Stimulated activated naive CD4-positive, alpha-beta T cell (primary cell): ENCODE measurements at places on chromosomes 3 and 15.

- no peak for DNase-seq
Measured at GRCh38 chr3:113712129-113712528, 15.7 kb upstream of the USF3 start.

DNA sequence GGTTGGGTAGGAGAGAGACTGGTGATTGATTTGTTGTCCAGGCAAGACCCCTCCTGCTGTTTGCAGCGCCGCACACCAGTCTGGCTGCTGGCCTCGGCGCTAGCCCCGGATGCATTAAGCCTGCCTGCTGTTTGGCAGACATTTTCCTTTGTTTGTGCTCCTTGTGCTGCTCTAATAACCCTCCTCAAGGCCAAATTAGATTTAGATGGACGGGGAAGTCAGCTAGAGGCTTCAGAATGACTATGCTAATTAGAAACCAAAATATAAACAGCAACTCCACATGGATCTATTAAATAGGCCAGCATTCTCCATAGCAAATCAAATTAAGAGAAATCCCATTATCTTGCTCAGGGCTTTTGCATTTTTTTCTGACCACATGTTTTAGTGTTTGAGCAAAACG, 445.2 kb downstream of the SQOR start:
- no peak for DNase-seq

DNA sequence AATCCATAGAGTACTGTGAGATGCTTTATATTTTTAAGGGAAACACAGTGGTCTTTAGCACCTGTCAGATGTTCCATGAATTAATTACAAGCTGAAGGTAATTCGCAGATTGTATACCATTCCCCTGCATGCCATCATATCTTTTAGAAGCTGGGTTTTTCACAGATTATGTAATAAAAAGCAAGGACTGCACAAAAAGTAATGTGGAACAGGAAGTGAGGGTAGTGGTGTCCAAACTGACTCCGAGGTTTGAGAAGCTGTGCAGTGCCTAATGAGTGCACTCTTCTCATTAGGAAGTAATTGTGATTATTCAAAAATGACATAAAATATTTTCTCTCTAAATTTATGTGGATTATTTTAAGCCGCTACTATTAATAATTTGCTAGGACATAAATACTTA, 123.2 kb downstream of the GOLIM4 start:
- no peak for DNase-seq

DNA sequence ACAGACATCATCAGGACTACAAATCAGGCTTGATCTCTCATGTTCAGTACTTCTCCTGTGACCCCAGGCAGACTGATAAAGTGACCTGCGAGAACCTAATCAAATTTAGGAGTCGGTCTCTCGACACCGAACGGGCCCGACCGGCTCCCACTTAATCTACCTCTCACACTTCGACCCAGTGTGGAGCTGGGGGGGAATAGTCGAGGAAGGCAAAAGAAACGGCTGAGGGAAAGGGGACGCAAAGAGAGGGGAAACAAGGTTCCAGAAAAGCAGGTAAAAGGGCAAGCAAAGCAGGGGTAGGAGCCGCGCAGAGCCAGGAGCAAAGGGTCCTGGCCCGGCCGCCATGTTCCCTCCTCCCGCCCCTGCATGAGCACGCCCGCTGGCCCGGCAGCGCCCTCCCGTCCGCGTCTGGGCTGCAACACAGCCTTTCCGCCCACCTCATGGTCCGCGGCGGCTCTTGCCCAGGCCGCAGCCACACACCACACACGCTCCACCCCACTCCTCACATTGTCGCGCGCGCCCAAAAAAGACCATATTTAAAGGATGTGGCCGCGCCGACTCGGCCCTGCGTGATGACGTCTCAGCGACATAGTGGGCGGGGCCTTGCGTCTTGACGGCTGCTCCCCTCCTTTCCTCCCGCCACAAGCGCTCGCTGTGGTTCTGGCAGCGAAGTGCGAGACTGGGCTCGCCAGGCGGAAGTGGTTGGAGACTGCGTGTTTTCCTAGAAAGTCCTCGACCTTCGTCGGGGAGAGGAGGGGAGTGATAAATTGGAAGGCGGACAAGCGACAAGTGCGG, at the start of gene ICE2:
Gene ICE2, minus strand, starts transcription at position 577 of the 795 bp plus-strand sequence. CDS start 1,165 bp downstream, outside the sequence.
- DNase-seq, result peak; percentile 91

- DNase-seq, result no peak
Measured at GRCh38 chr15:55360256-55360655, 41.2 kb downstream of the PIGB start.

DNA sequence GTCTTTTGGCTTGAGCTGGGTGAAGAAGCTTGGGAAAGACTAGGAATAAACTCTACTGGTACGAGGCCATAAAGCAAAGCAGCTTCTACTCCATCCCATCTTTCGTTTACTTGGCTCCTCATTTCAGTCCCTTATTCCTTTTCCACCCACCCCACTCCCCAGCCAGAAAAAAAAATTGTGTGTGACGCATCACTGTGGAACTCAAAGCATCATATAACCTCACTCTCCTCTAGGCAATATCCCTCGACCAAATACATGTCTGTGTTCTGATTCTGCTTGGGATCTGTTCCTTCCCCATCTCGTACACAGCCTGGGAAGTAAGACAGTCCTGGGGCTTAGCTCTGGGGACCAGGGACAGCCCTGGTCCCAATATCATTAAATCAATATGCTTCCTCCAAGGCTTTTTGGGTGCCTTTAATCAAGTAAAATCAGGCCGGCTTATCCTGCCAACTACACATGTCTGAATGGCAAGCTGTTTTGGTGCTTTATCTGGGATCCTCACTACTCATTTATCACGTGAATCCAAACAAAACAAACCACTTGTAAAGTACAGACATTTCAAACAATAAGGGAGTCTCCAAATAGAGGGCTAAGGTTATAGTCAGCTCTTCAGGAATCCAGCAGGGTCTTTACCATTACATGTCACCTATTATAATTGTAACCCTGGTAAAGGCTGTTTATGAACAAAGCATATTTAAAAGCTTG, 74.9 kb upstream of the ZBED2 start:
- DNase-seq, result no peak

GRCh38 chr3:133691273-133692107, 29.7 kb upstream of the TOPBP1 start:
- DNase-seq, result no peak

DNA sequence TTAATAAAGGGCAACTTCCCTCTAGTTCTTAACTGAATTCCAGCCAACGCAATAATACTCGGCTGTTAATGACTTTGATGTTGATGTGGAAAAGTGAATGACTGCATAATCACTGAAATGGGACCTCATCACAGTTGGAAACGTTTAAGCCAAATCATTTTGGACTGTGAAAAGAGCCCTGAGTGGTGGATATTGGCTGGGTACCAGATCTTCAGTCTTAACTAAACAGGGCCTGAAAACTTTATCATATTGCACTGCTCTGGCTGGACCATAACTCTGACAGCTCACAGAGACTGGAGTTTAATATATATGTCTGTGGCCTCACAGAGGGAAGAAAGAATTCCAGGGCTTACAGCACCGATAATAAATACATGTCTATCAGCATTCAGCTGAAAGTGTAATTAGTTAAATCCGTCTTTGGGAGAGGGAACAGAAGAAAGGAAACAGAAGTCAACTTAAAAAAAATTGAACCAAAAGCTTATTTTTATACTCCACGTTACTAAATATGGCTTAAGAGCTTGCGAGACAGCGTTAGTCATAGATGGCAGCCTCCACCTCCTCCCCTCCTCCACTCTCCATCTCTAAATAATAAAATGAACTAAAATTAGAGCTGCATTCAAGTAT, 222.3 kb upstream of the CDIN1 start:
- DNase-seq, result no peak

DNA sequence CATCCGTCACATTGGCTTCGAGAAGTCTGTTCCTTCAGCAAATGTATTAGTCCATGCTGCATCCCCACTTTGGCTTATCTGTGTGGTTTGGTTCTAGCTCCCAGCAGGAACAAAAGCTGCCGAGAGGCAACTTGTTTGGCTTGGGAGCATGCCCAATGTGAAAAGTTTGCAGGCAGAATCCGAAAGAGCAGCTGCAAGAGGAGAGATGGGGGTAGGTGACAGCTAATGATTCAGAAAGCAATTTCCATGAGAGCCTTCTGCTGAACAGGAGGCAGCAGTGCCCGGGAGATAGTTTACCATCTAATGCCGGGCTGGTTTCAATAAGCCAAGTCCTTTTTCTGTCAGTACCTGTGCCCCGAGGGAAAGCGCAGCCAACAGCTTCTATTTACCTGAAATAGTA, 60.2 kb downstream of the GRM7 start:
- DNase-seq, result no peak
